ENCODE measurements at places on chromosomes 12 and 14. TPM values are rescaled to one million over a fixed set of nuclear protein-coding genes. Genes with fewer than 3 reads are reported as not detected.

PIK3C2G gene
- not detected for total RNA-seq

WASHC3 gene
- total RNA-seq, result 37.8 TPM

NTF3 gene
- total RNA-seq, result 0.78 TPM

CLEC14A gene
- total RNA-seq, result 32.0 TPM

NPAS3 gene
- total RNA-seq, result 1.9 TPM

BEST3 gene
- 0.30 TPM for total RNA-seq

SERPINA10 gene
- total RNA-seq, result not detected

All from Right ventricle myocardium inferior (tissue), 1 donor.